ENCODE measurements at places on chromosomes 5 and 9. TPM values are rescaled to one million over a fixed set of nuclear protein-coding genes. Genes with fewer than 3 reads are reported as not detected.

GRCh38 chr5:126656401-126657007 is 55.8 kb downstream of the PHAX start:
- DNase-seq = no peak
- no peak overlapping the region for H3K4me3 ChIP-seq
- H3K4me1 ChIP-seq = peaks cover 2% of the 10 kb centered on the region
- H3K27ac ChIP-seq = no peak overlapping the region

C5 gene
- 0.41 TPM for total RNA-seq

DNA sequence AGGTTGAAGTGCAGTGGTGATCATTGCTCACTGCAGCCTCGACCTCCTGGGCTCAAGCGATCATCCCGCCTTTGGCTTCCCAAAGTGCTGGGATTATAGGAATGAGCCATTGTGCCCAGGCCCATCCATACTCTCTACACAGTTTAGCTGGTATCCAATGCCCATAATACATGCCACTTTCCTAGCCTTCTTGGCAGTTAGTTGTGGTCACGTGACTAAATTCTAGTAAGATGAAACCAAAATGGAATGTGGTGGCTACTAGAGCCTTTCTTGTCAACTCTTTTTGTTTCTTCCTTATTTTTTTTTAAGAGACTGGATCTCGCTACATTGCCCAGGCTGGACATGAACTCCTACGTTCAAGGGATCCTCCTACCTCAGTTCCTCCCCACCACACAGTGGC is 15.3 kb upstream of the KIF27 start:
- DNase-seq = no peak
- H3K4me3 ChIP-seq = no peak overlapping the region
- H3K36me3 ChIP-seq = no peaks in the 10 kb centered on the region
- H3K27me3 ChIP-seq = peaks cover 1% of the 10 kb centered on the region
- peaks cover 22% of the 10 kb centered on the region for H3K4me1 ChIP-seq
- H3K27ac ChIP-seq = no peak overlapping the region

DNA sequence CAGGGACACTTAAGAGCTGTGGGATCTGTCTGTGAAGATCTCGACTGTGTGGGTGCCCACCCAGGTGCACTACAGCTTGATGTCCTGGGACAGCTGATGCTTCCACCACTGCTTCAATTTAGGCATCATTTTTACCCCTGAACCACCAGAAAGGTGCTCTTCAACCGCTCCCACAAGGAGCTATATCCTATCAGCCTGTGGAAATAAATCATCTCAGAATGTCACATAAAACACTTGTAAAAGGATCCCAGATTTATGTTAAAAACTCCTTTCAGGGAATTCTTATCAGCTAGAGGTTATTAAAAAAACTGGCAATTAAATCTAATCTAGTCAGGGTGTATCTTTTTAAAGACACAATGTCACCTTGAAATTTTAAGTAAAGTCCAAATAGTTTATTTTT is 82.7 kb upstream of the PCA3 start:
- no peak overlapping the region for H3K27ac ChIP-seq
- peaks cover 10% of the 10 kb centered on the region for H3K4me1 ChIP-seq
- peaks cover 4% of the 10 kb centered on the region for H3K36me3 ChIP-seq

- peaks cover 2% of the 10 kb centered on the region for H3K4me1 ChIP-seq
- H3K27ac ChIP-seq = no peak overlapping the region
- H3K4me3 ChIP-seq = no peak overlapping the region
- no peak for DNase-seq
- peaks cover 5% of the 10 kb centered on the region for H3K27me3 ChIP-seq
- H3K36me3 ChIP-seq = no peaks in the 10 kb centered on the region
Observed at GRCh38 chr5:16625096-16625495, 8.3 kb upstream of the RETREG1 start.

GRCh38 chr5:138441221-138441620 is 2.4 kb downstream of the REEP2 start:
- no peak overlapping the region for H3K4me3 ChIP-seq
- no peak for DNase-seq
- peaks cover 26% of the 10 kb centered on the region for H3K4me1 ChIP-seq
- H3K36me3 ChIP-seq = peaks cover 17% of the 10 kb centered on the region
